ENCODE measurements at places on chromosomes 2 and 18.
A peak's percentile ranks its signal among the peaks of the same experiment; 100 is the strongest.

DNA sequence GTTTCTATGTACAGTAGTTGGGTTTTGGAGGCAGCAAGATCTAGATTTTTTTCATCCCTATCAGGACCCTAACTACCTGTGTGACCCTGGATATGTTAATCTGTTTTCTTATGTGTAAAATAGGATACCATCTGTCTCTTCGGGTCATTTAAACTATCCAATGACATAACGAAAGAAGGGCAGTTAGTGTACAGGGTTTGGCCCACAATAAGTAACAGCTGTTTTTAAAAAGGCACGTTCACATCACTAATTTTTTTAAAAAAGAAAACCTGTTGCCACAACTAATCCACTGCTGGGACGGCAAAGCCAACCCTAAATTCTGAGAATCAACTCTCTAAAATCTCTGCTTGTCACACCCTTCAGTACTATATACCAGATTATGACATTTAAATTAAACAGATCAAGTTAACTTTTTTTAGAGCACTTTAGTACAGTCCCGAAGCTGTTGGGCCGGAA lies 869 bp downstream of the USP40 start:
- no peak for DNase-seq

GRCh38 chr2:222568865-222569264 lies 87.0 kb downstream of the FARSB start:
- DNase-seq: peak; percentile 70

- peak; percentile 77 for DNase-seq
Measured at GRCh38 chr2:192146069-192147015, 48.4 kb downstream of the TMEFF2 start.

DNA sequence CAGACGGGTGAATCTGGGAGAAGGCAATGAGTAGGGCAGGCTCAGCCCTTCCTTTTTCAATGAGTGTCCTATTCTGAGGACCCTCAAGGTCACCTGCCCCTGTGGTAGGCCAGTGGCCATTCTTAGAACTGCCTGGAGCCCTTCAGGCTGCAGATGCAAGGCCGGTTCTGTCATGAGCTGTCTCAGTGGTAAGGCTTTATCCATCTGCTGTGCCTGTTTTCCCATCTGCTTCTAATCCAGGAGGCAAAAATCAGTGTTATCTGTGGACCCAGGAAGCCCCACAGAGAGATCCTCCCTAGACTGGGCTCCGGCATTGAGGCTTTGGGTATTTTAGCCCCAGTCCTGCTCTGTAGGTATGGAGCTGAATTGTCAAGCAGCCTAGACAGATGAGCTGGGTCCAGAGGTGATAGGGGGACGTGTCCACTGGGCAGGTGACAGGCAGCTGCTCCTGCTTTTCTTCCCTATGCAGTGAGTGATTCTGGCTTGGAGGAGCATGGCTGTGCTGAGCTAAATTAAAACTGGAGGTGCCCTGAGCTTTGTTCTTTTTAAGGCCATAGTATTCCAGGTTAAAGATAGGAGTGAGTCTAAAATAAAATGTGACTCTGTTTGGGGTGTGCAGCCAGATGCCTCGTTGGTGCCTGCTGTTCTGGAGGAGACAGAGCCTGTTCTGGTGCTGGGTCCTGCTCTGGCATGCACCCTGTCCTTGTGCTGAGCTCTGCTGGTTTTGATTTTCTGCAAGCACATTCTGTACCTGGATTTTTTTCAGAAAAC lies 92.5 kb downstream of the FHOD3 start:
- DNase-seq: no peak

DNA sequence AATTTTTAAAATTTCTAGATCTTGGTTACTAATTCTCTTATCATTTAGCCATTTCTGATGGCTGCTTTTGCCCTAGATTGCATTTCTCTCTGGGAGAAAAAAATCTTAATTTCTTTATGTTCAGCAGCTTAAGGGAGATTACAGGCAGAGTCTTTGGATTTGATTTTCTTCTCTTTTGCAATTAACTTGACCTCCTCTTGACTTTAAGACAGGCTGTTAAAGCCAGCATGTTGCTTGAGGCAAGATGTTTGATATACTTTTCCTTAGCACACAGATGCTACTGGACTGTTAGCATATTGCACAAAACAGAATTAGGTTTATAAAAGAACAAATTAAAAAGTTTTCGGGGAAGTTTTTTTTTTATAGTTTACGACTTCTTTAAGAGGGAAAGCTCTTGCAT lies 50.0 kb downstream of the XRCC5 start:
- DNase-seq: no peak

DNA sequence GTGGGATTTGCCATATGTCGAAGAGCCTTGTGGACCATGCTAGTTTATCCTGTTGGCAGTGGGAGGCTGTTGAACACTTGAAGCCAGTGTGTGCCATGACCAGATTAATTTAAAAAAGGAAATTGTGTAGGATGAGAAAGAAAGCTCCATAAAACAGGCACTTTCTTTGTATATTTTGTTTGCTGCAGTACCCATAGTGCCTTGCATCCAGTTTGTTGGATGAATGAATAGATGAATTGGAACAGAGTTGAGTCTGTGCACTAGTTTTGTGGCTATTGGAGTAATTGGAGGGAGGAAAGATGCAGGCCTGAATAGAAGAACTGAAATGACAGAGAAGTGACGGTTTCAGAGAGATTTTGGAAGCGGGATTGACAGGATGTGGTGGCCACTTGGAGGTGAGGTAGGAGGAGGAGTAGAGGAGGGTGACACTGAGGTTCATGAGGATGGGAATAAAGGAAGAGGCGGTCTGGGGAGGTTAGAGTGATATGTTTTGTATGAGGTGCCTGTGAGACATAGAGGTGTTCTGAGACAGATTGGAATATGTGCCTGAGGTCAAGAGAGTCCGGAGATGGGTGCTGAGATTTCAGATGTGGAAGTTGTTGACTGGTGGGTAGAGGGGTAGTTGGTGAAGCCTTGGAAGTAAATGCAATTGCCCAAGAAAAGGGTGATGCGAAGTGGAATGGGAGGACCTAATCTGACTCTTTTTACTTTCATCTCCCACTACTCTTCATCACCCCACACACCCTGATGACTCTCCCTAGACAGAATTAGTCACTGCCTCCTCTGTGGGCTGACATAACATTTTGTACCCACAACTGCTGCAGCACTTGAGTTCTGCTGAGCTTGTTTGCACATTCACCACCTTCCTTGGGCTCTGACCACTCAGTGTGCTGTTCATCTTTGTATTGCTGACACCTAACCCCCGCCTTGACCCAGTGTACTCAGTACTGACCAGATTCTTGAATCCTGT lies 5.1 kb downstream of the DGUOK start:
- peak; percentile 70 for DNase-seq

- peak; percentile 93 for DNase-seq
Measured at GRCh38 chr2:197915548-197916265, 111.3 kb downstream of the PLCL1 start.

DNA sequence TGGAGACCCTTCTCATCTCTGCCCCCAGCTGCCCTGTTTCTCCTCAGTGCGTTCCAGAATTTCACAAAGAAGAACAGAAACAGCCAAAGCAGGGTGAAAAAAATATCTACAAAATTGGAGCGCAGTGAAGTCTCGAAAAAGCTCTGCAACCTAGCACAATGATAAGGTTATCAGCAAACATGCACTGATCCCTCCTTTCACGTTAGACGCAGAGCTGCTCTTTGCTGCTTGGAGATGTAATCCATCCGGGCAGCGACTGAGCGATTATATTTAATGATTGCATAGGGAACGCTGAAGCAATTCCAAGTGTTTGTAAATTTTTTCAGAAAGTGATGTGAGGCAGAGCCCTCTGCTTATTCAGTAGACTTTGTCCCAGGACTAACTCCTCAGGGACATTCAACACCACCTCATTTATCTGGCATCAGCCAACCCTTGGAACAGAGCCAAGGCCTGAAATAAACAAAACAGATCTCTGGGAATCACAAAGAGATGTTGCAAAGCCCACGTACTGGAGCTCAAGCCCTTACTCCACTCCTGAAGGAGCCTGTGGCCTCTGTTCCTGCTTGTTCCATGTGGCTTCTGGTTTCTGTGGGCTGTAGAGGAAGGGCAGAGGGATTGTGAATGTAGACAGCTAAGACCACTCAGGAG lies 172.6 kb upstream of the BCL2L11 start:
- peak; percentile 35 for DNase-seq

DNA sequence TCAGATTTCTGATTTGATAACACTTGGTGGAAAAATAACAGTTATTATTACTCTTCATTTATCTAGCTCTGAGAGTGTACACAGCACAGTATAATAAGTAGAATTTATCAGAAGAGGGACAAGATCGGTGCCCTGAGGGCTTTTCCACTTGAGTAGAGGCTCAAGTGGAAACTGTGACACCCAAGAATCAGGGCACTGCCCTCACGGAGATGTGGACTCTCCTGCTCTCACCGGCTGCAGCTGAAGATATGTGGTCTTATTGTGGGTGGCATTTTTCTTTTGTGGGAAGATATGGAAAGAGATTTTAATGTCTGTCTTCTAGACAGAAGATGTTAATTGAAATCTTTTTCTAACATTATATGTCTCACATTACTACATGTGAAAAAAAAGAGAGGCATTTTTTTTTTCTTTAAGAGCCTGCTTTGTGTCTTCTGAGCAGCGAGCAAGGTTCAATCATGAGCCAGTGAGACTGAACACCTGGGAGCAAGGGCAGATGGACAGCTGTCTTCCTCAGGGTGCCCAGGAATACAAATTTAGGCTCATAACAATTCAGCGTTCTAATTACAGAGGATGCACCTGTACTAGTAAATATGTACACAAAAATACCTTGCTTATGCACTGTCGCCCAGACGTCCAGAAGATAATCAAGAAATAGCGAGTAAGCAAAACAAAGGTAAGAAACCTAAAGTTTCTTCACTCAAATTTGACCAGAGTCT lies 1098.2 kb upstream of the FANCL start:
- no peak for DNase-seq

DNA sequence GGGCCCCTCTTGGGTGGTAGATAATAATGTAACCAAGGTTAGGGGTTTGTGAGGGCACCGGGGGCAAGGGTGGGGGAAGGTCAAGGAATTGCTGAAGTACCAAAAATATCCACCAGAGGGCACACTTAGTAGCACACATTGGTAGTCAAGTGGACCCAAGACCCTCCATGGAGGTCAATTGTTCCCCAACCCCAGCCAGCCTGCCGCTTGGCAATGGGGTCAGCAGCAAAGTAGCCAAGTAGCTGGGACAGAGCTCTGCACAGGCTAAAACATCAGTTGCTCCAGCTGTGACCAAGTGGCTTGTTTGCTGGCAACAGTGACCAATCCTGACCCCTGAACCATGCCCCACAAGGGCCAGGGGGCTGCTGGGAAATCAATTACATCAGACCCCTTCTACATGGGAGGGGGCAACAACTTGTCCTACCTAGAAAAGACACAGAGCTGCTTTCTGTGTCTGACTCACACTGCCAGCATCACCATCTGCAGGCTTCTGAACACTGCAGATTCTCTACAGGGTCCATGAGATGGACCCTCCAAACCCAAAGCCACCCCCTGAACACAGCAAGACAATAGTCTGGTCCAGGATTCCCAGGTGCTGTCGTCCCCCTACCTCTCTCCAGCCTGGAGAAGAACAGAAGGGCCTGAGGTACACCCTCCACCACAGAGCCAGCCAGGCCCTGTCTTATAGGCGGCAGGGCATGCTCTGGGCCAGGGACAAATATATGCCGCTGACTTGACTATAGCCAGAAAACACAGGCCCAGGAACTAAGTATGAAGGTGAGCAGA lies 76.0 kb downstream of the EMX1 start:
- peak; percentile 49 for DNase-seq
